ENCODE measurements at places on chromosomes 6 and 20.

DNA sequence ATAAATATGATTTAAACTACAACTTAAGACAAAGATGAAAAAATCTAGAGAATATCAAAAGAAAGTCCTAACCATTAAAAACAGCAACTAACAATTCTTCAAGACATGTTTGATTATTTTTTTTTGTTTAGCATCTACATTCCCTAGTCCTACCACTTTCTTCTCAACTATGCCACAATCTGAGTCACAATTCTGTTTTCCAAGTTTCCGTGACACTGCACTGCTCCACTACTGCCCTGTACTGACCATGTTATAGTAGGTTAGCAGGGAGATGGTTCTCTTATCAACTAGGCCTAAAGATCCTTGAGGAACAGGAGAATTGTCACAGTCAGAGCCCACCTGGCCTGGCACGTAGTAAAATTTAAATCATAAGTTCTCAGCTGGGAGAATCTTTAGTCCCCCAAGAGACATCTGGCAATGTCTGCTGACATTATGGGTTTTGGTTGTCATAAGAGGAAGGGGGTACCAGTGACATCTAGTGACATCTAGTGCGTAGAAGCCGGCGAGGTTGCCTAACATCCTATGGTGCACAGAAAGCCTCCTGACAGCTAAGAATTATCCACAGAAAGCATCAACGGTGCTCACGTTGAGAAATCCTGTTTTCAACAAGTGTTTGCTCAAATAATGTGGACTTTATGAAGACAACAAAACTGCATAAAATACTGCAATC is 100.5 kb downstream of the PDE10A start:
- H3K4me1 ChIP-seq = no peaks in the 10 kb centered on the region
- no peak overlapping the region for H3K4me3 ChIP-seq
- DNase-seq = no peak
- no peaks in the 10 kb centered on the region for H3K36me3 ChIP-seq
- H3K27me3 ChIP-seq = no peaks in the 10 kb centered on the region

- no peaks in the 10 kb centered on the region for H3K27me3 ChIP-seq
- no peak for DNase-seq
- no peaks in the 10 kb centered on the region for H3K4me1 ChIP-seq
Measured at GRCh38 chr6:88899569-88900316, 63.7 kb downstream of the RNGTT start.

DNA sequence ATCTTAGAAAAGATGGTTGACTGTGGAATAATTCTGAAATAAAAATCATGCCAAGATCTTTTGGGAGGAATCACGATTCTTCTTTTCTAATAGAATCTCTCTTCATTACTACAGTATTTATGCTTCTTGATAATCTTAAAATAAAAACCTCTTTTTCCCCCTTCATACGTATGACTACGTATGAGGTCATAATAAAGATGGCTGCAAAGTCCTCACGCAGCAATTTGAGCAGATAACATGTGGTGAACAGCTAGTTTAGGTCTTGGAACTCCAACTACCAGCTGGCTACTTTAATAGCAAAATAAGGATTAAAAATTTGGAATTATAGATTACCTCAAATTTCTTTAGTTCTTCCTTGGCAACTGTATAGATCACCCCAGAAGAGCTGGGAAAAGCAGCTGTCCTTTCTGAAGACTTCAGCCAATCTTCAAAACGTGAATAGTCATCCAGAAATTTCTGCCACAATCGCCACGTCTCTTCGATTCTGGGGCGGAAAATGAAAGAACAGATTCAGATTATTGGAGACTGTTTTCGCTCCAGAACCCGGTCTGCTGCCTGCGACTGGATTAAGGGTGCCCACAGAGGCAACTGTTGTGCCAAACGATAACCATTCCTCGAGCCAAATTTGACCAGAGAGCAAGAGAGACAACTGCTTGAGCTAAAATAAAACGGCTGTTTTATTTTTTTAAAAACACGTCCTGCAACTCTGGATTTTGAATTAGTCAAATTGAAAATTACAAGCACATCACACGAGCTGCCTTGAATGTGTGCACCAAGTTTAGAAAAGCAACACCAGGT is 347.3 kb downstream of the ESR1 start:
- H3K27me3 ChIP-seq = no peaks in the 10 kb centered on the region
- H3K36me3 ChIP-seq = peaks cover 6% of the 10 kb centered on the region
- DNase-seq = no peak
- no peaks in the 10 kb centered on the region for H3K4me1 ChIP-seq
- no peak overlapping the region for H3K27ac ChIP-seq
- no peak overlapping the region for H3K4me3 ChIP-seq

GRCh38 chr20:61763740-61764400 is 301.8 kb downstream of the TAF4 start:
- no peak for DNase-seq
- no peak overlapping the region for H3K4me3 ChIP-seq
- H3K27me3 ChIP-seq = no peaks in the 10 kb centered on the region
- no peaks in the 10 kb centered on the region for H3K36me3 ChIP-seq

- H3K27me3 ChIP-seq = no peaks in the 10 kb centered on the region
- DNase-seq = peak; percentile 88
- peaks cover 17% of the 10 kb centered on the region for H3K4me1 ChIP-seq
- peak overlapping the region; percentile 84 for H3K27ac ChIP-seq
- H3K36me3 ChIP-seq = no peaks in the 10 kb centered on the region
Measured at GRCh38 chr6:124535746-124536145, 426.5 kb upstream of the RNF217 start.

GRCh38 chr6:31086788-31087440 is 25.5 kb downstream of the C6orf15 start:
- H3K4me1 ChIP-seq = peaks cover 27% of the 10 kb centered on the region
- no peaks in the 10 kb centered on the region for H3K27me3 ChIP-seq
- H3K27ac ChIP-seq = peak overlapping the region; percentile 29
- no peak for DNase-seq

DNA sequence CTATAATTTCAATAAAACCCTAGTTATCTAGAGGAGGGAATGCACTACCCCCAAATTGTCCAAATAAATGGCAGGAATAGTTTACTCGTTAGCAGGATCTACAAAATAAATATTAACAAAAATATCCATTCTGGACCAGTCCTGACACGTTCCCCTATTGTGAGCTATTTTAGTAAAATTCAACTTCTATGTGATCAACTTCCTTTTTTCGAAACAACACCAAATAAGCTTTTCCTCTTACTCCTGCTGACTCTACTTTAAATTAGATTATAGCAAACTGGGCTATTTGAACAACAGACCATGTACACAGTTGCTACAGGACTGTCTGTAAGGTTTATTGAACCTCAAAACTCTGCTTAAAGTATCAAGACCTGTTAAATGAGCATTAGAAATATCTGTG is 154.3 kb downstream of the IPCEF1 start:
- DNase-seq = no peak
- no peaks in the 10 kb centered on the region for H3K27me3 ChIP-seq
- H3K4me1 ChIP-seq = no peaks in the 10 kb centered on the region
- no peak overlapping the region for H3K4me3 ChIP-seq

DNA sequence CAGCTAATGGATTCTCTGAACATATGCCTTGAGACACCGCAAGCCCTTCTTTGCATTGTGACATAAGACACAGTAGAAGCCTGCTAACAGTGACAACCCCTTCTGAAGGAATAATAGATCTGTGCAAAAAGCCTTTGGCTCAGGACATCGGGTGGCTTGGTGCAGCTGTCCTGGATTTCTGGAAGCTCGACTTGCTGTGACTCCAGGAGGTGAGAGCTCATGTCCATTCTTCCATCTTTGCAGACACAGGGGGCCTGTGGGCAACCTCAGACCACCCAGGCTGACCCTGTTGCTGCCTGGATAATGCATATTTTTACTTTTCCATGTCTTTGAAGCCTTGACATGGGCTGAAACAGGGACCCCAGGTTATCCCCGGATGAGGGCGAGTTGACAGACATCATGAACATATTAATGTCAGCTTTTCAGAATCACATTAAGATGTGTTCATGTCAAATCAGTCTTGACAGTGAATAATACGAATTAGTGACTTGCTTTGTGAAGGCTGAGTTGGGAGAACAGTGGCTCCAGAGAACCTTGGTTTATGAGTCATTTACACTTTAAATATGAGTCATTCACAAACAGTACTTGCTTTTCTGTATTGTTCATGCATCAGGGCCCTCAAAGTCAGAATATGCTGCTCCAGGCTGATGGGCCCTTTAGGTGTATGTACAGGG is 66.8 kb upstream of the IYD start:
- H3K27ac ChIP-seq = peak overlapping the region; percentile 14
- H3K36me3 ChIP-seq = no peaks in the 10 kb centered on the region
- peak; percentile 67 for DNase-seq
- H3K27me3 ChIP-seq = no peaks in the 10 kb centered on the region
- no peak overlapping the region for H3K4me3 ChIP-seq
- peaks cover 20% of the 10 kb centered on the region for H3K4me1 ChIP-seq

GRCh38 chr6:35936681-35937359 is 15.9 kb upstream of the SRPK1 start:
- H3K27ac ChIP-seq = no peak overlapping the region
- DNase-seq = no peak
- H3K36me3 ChIP-seq = peaks cover 4% of the 10 kb centered on the region
- H3K4me1 ChIP-seq = no peaks in the 10 kb centered on the region

GRCh38 chr6:84526631-84527030 is 237.8 kb downstream of the TBX18 start:
- H3K36me3 ChIP-seq = no peaks in the 10 kb centered on the region
- no peak for DNase-seq
- H3K27ac ChIP-seq = no peak overlapping the region
- no peaks in the 10 kb centered on the region for H3K27me3 ChIP-seq
- H3K4me1 ChIP-seq = peaks cover 18% of the 10 kb centered on the region

- H3K27me3 ChIP-seq = peaks cover 10% of the 10 kb centered on the region
- DNase-seq = no peak
- H3K36me3 ChIP-seq = no peaks in the 10 kb centered on the region
- H3K4me1 ChIP-seq = peaks cover 5% of the 10 kb centered on the region
Measured at GRCh38 chr20:45823949-45824835, 2.9 kb downstream of the TNNC2 start.

- DNase-seq = no peak
- no peaks in the 10 kb centered on the region for H3K4me1 ChIP-seq
- no peak overlapping the region for H3K4me3 ChIP-seq
- H3K36me3 ChIP-seq = no peaks in the 10 kb centered on the region
Measured at GRCh38 chr20:24766826-24767622, 182.0 kb upstream of the CST7 start.

DNA sequence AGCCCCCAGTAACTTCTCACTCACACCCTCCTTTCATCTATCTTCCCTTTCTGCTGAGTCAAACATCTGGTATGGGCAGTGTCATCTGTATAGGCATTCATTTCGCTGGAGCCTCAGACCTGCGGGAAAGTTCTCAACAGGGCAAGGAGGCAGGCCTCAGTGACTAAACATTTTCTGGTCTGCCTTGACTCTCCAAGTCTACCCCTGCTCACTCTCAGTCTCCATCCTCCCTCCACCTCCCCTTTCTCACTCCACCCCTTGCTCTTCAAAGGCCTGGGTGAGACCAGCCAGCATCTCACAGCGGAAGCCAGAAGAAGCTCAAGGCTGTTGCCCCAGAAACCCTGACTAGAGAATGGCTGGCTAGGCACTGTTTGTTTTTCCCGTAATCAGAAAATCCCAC is 105.0 kb upstream of the BEND6 start:
- peaks cover 35% of the 10 kb centered on the region for H3K4me1 ChIP-seq
- DNase-seq = no peak
- peak overlapping the region; percentile 81 for H3K4me3 ChIP-seq
- H3K36me3 ChIP-seq = peaks cover 11% of the 10 kb centered on the region
- H3K27me3 ChIP-seq = no peaks in the 10 kb centered on the region
- peak overlapping the region; percentile 18 for H3K27ac ChIP-seq

DNA sequence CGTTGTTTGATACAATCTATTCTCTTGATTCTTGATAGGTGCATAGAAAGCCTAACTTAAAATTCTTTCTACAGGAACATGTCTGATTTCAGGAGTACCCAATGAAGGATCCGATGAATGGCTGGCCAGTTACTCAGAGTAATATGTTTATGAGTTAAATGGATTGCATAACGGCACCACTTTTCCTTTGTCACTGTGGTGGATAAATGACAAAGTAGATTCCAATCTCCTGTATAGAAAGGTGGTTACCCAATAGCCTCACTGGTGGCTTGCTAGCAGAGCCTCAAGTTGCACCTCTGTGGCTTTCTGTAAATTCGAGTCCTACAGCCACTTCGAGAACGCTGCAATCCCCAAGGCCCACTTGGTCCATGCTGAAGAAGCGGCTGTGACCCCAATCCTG is 28.4 kb downstream of the LHFPL5 start:
- DNase-seq = peak; percentile 24
- H3K27ac ChIP-seq = no peak overlapping the region
- H3K4me1 ChIP-seq = no peaks in the 10 kb centered on the region
- no peaks in the 10 kb centered on the region for H3K27me3 ChIP-seq
- peaks cover 57% of the 10 kb centered on the region for H3K36me3 ChIP-seq
- no peak overlapping the region for H3K4me3 ChIP-seq

GRCh38 chr6:157038610-157039009 is 261.4 kb downstream of the ARID1B start:
- no peak for DNase-seq
- H3K4me1 ChIP-seq = peaks cover 11% of the 10 kb centered on the region
- H3K4me3 ChIP-seq = no peak overlapping the region
- peaks cover 10% of the 10 kb centered on the region for H3K36me3 ChIP-seq
- H3K27ac ChIP-seq = no peak overlapping the region
- no peaks in the 10 kb centered on the region for H3K27me3 ChIP-seq

- no peak overlapping the region for H3K27ac ChIP-seq
- no peak for DNase-seq
- no peaks in the 10 kb centered on the region for H3K36me3 ChIP-seq
- no peaks in the 10 kb centered on the region for H3K4me1 ChIP-seq
- no peaks in the 10 kb centered on the region for H3K27me3 ChIP-seq
- H3K4me3 ChIP-seq = no peak overlapping the region
Measured at GRCh38 chr6:76166297-76166696, 93.8 kb upstream of the IMPG1 start.

DNA sequence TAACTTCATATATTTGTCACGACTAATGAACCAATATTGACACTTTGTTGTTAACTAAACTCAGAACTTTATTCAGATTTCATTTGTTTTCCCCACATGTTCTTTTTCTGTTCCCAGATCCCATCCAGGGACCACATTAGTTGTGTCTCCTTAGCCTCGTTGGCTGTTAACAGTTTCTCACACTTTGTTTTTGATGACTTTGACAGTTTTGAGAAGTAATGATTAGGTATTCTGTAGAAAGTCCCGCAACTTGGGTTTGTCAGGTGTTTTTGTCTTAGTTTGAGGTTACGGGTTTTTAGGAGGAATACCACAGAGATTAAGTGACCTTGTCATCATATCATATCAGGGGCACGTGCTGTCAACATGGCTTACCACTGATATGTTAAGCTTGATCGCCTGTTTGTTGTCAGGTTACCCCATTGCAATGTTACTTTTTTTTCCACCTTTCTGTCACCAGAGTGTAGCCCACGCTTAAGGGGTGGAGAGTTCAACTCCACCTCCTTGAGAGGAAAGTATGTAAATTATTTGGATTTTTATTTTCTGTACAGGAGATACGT is 32.9 kb downstream of the MAP3K4 start:
- no peak overlapping the region for H3K4me3 ChIP-seq
- H3K27ac ChIP-seq = no peak overlapping the region
- no peaks in the 10 kb centered on the region for H3K27me3 ChIP-seq
- no peak for DNase-seq
- peaks cover 7% of the 10 kb centered on the region for H3K4me1 ChIP-seq

DNA sequence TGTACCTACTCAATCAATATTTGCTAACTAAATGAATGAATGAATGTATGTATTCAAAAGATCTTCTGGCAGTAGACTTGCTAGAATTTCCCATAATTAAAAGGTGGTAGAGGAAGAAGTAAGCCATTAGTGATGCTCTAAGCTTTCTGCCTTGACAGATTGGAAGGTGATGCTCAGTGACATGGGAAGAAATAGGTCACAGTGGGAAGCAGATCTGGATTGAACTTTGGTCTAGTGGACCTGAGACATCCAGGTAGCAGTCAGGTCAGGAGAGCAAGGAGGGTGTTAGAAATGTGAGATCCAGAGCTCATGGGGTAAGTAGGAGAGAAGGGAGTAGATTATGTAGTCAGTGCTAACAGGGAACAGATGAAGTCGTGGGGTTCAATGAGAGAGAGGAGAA is 106.4 kb downstream of the SNX5 start:
- H3K4me1 ChIP-seq = peaks cover 5% of the 10 kb centered on the region
- no peak overlapping the region for H3K4me3 ChIP-seq
- no peak for DNase-seq

All from MCF 10A (cell line).